ENCODE measurements at places on chromosomes 6 and 20.
A peak's percentile ranks its signal among the peaks of the same experiment; 100 is the strongest.

- DNase-seq = no peak
These were observed 80.7 kb upstream of the MYLIP start for GRCh38 chr6:16048221-16048620.

GRCh38 chr20:36313476-36313875 is 7.3 kb downstream of the DLGAP4 start:
- DNase-seq = no peak

- no peak for DNase-seq
These were observed 333.2 kb downstream of the DHX35 start for GRCh38 chr20:39295301-39295700.

DNA sequence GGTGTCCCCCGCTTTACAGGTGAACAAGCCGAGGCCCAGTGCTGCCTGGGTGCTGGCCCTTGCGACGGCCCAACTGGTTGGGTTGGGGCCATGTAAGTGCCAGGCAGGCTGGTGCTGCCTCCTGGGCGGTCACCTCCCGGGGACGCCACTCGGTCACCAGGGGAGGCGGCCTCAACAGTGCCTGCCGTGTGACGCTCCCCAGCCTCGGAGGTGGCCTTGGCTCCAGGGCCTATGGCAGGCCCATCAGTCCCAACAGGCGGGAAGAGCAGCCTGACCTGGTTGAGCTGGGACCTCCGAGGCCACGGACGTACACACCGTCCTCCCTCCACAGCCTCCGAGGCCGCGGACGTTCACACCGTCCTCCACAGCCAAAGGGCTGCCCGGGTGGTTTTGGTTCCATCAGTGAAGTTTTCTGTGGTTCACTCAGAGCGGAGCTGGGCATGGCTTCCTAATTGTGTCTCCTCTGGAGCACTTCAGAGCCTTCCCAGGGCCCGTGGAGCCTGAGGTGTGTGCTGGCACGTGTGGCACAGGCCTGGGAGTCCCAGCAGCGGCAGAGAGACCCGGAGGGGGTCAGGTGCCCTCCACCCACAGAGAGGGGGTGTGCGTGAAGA is 19.3 kb upstream of the SLCO4A1 start:
- no peak for DNase-seq

- no peak for DNase-seq
These were observed 27.1 kb upstream of the PHACTR3 start for GRCh38 chr20:59577037-59577808.

DNA sequence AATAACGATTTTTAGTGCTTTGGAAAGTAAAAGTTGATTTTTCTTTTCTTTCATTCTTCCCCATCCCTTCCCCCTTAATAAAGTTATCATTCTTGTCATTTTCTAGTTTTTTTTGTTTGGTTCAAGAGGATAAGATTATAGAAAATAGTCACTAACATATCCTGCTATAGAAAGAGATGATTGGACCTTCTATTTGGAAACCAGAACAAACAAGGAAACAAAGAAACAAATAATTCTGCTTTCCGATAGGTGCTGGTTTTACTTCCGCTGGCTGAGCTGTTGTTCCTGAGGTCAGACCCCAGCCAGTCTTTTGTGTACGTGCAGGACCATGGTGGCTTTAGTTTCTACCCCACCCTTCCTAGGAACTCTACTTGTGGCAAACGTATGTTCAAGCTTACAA is at the start of gene CDH26:
CDH26 (plus strand) TSS at position 301 of the 400 bp plus-strand sequence. CDS start 304 bp downstream, outside the sequence.
- no peak for DNase-seq

DNA sequence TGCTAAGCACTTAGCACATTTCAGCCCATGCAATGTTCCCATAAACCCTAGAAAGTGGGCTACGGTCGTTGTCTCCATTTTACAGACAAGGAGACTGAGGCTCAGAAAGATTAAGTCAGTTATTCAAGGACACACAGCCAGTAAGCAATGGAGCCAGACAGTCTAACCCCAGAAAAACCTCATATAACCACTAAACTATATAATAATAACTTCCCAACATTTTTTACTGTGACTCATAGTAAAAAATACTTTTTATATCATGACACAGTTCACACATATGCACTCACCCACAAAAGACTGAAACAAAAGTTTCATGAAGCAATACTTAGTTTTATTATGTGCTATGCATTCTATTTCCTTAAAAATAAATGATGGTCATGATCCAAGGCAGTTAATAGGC is 66.2 kb upstream of the EYA2 start:
- DNase-seq = no peak

- DNase-seq = no peak
These were observed 31.3 kb downstream of the PNPLA1 start for GRCh38 chr6:36301085-36301658.

DNA sequence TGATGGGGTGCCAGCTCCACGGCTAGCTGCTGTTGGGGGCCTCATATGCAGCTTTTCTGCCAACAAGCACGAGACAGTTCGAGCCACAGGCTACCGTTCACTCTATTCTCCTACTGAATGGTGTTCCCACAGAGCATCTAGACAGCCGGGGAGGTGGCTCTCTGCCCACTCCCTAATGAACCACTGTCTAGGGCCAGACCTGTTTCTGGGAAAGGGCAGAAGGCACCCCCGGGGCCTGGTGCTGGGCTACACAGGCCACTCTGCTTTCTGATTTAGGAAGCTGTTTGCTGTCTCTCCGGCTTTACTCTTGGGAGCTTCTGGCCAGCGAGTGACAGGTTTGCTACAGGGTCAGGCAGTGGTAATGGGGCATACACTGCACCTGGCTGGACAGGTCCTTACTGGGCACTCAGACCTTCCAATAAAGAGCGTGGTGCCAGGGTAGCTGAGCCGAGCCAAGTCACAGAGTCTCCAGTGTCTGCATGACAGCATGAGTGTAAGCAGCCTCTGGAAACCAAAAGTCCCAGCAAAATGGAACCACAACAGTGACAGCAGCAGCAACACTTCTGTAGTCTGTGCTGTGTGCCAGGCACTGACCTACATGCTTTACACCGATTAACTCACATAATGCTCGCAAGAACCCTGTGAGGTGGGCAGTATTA is 8.4 kb downstream of the CCDC167 start:
- no peak for DNase-seq

GRCh38 chr6:70080443-70081070 is 214.2 kb downstream of the COL19A1 start:
- no peak for DNase-seq

- DNase-seq = peak; percentile 7
These were observed 86.6 kb upstream of the TPD52L1 start for GRCh38 chr6:125066964-125067363.

GRCh38 chr6:126293891-126294524 is 45.9 kb upstream of the CENPW start:
- no peak for DNase-seq

DNA sequence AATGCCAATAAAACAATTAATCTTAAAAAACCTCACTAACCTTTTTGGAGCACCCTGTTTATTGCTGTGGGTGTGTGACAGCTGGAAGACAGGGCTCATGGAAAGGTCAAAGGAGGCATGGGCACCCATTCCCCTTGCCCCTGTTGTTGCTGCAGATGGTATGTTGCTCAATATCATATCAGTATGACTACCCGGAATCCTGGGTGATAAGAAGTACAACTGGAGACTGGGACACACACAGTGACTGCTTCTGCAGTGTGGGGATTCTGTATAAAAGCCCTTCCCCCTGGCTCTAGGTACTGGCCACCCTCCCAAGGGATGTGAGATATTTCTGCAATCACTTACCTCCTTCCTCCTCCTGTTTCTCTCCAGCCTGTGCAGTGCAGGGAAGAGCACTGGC is 47.3 kb upstream of the IL20RA start:
- DNase-seq = peak; percentile 97

- no peak for DNase-seq
These were observed 45.2 kb downstream of the PLCG1 start for GRCh38 chr20:41182296-41183212.

DNA sequence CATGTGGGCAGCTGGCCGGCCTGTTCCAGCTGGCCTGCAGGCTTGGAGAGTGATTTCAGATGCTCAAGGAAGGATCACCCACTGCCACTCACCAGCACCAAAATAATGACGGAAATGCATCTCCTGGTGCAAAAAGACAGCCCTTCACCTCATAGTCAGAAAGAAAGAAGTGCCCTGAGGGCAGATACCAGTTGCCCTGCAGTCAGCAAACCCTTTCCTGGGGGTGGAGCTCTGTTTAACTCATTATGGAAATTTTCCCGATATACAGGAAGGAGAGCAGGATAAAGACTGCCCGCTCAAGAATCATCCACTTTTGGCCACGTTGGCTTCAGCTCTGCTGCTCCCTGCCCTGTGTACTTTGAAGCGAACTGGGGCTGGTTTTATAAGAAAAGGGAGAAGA is 127.9 kb downstream of the GRM4 start:
- no peak for DNase-seq

DNA sequence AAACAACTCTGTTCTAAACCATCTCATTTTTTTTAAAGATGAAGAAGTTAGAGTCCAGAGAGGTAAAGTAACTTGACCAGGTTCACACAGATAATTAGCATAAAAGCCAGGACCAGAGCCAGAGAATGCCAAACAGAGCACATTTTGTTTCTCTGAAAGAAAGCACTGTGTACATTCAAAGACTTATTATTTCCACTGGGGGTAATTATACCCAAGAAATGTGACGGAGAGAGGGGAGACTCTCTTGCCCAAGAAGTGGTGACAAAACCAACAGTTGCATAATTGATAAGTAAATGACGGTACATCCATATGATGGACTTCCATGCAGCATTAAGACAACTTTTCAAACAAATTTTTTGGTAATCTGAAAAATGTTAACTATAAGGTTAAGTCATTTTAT is 111.6 kb downstream of the RTN4IP1 start:
- no peak for DNase-seq

- no peak for DNase-seq
These were observed 126.3 kb downstream of the PRND start for GRCh38 chr20:4848041-4848440.

GRCh38 chr6:52610745-52611355 is 34.0 kb upstream of the TRAM2 start:
- DNase-seq = peak; percentile 87

- DNase-seq = no peak
These were observed 26.9 kb downstream of the CLVS2 start for GRCh38 chr6:123022975-123023374.

- DNase-seq = no peak
These were observed 91.0 kb downstream of the EYA2 start for GRCh38 chr20:46985671-46986070.

DNA sequence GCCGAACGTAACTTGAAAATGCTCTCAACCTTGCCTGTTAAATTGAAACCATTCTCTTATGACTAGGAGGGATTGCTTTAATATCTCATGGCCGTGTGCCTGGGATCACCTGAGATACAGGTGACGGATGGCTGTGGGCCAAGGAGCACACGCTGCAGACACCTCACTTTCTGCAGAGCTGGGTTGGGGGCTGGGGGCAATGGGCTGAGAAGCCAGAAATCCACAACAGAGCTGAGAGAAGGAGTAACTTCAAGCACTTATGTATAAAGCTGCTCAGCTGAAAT is 170.9 kb downstream of the DTNBP1 start:
- DNase-seq = no peak

DNA sequence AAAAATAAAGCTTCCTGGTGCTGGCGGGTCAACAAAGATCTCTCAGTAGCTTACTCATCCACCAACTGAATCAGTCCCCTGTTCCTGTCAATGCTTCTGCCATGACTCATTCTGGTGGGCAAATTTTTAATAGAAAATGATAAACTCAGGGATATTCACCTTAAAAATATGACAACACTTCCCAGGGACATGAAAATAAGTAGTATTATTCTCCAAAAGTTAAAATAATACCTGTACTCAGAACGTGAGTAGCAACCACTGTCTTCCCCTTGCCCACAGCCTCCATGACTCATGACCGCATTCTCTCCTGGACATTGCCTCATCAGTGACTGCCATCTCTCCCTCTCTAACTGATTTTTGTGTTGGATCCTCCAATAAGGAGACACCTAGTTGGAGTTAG is 552.3 kb downstream of the KIF16B start:
- DNase-seq = no peak

- DNase-seq = no peak
These were observed 14.7 kb upstream of the IPCEF1 start for GRCh38 chr6:154371281-154371680.

GRCh38 chr20:56716806-56717205 is 87.7 kb downstream of the TFAP2C start:
- DNase-seq = no peak

GRCh38 chr20:24382331-24382730 is 87.1 kb upstream of the SYNDIG1 start:
- DNase-seq = no peak

DNA sequence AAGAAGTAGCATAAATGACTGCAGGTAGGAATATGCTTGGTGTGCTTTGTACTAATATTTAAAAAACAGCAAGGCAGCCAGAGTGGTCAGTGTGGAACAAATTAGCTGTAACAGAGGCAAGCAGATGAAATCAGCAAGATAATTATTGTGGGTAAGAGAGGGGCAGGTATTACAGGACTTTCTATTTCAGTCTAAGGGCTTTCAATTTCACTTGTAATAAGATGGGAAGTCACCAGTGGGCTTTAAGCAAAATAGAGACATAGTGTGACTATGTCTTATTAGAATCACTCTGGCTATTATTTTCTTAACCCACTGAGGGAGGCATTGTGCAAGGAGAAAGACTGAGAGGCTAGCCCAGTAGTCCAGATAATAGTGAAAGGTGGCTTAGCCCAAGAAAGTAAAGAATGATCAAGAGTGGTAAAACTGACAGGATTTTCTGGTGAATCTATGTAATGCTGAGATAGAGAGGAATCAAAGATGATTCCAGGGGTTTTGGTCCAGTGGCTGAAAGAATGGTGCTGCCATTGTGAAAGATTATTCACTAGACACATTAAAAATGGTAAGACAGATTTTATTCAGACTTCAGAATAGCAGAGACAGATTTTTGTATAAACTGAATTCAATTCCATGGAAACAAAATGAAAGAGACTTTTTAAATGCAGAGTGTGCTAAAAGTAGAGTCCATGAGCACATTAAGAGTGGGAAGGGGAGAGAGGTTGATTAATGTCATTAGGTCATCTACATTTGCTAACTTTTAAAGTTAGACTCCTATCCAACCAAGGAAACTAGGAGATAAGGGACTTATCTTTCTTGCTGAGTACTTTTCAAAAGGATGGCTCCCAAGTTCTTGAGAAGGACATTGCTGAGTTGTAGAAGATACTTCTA is 1136.0 kb downstream of the HACE1 start:
- DNase-seq = no peak

- no peak for DNase-seq
These were observed 83.7 kb upstream of the MPC1 start for GRCh38 chr6:166466178-166467122.

GRCh38 chr6:32271429-32271828 is 47.6 kb upstream of the NOTCH4 start:
- DNase-seq = no peak

All from small intestine (tissue), 16 donors.